ENCODE measurements at places on chromosomes 12 and 14. TPM values are rescaled to one million over a fixed set of nuclear protein-coding genes. Genes with fewer than 3 reads are reported as not detected.

- H3K27ac ChIP-seq: no peak overlapping the region
- DNase-seq: no peak
- H3K4me3 ChIP-seq: no peak overlapping the region
- no peaks in the 10 kb centered on the region for H3K4me1 ChIP-seq
- H3K36me3 ChIP-seq: no peaks in the 10 kb centered on the region
- no peaks in the 10 kb centered on the region for H3K27me3 ChIP-seq
Observed at GRCh38 chr12:123421314-123421713, 15.2 kb downstream of the RILPL2 start.

The CCNK gene
- total RNA-seq: 18.0 TPM

GRCh38 chr14:92134456-92134855 is 12.7 kb downstream of the CPSF2 start:
- H3K27ac ChIP-seq: no peak overlapping the region
- H3K4me3 ChIP-seq: no peak overlapping the region
- H3K27me3 ChIP-seq: no peaks in the 10 kb centered on the region
- H3K36me3 ChIP-seq: peaks cover 22% of the 10 kb centered on the region
- no peak for DNase-seq

The HOXC5 gene
- 1.1 TPM for total RNA-seq

DNA sequence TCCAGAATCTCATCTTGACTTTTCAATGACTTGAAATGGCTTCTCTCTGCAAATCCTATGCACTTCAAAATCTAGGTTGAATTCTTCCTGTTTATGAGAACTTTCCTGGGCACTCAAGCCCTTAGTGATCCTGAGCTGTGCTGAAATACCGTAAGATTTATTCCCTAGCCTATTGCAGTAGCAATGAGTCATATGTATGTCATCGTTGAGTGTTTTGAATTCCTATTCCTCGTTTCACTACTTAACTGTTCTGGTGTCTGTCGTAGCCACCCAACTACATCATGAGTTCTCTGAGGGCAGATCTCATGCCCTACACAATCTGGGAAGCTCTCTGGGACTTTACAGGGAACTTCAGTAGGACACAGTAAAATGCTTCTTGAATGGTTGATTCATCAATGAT is 190.8 kb upstream of the TMEM132C start:
- no peak for DNase-seq
- no peak overlapping the region for H3K4me3 ChIP-seq
- H3K27ac ChIP-seq: no peak overlapping the region
- H3K36me3 ChIP-seq: no peaks in the 10 kb centered on the region

The LRP1 gene
- total RNA-seq: 82.7 TPM

The AICDA gene
- 0.40 TPM for total RNA-seq

DNA sequence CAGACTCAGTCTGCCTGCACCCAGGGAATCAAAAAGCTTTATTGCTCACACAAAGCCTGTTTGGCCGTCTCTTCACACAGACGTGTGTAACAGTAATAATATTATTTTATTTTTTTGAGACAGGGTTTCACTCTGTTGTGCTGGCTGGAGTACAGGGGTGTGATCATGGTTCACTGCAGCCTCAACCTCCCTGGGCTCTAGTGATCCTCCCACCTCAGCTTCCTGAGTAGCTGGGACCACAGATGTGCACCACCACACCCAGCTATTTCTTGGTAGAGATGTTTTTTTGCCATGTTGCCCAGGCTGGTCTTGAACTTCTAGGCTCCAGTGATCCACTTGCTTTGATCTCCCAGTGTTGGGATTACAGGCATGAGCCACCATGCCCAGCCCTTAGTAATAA is 88.4 kb upstream of the DCD start:
- no peaks in the 10 kb centered on the region for H3K27me3 ChIP-seq
- H3K4me1 ChIP-seq: no peaks in the 10 kb centered on the region
- no peaks in the 10 kb centered on the region for H3K36me3 ChIP-seq
- DNase-seq: no peak
- no peak overlapping the region for H3K27ac ChIP-seq

DNA sequence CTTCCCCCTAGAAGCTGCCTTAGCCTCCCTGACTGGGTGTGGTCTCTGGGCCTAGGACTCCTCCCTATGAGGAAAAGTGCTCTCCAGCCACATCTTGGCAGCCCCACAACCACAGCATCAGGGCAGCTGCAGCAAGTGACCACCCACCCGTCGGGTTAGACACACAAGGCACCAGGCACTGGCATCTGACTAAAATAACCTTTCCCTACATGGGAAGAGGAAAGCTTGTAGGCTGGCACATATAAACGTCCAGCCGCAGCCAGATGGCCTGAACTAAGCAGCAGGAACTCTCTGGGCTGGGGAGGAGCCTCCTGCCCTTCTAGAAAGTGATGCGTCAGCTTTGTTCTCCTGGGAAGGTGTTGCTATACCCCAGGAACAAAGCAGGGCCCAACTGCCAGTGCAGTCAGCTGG is 328.7 kb downstream of the DPF3 start:
- H3K27me3 ChIP-seq: peaks cover 5% of the 10 kb centered on the region
- H3K4me1 ChIP-seq: peaks cover 42% of the 10 kb centered on the region
- peak; percentile 81 for DNase-seq
- H3K27ac ChIP-seq: peak overlapping the region; percentile 83

GRCh38 chr14:99947695-99948094 is 117.5 kb upstream of the EVL start:
- no peaks in the 10 kb centered on the region for H3K36me3 ChIP-seq
- peaks cover 17% of the 10 kb centered on the region for H3K4me1 ChIP-seq
- no peak overlapping the region for H3K27ac ChIP-seq
- DNase-seq: no peak

DNA sequence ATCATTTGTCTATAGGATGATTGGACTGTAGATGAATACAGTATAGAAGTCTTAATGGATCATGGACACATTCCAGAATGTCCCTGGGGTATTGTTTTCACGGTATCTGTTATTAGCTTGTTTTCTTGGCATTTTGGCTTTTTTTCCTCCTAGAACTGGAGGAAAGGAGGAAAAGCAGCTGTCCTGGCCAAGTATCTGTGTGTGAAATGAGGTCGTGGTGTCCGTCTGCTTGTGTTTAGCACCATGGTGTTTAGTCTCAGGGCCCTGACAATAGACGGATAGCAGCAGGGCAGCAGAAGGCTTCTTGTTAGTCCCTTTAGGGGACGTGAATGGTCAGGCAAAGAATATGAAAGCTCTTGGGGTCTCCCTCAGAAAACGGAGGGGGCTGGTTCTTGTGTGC is 21.2 kb downstream of the FGF6 start:
- no peak overlapping the region for H3K4me3 ChIP-seq
- no peak overlapping the region for H3K27ac ChIP-seq
- H3K36me3 ChIP-seq: no peaks in the 10 kb centered on the region

GRCh38 chr12:10708862-10709261 is 14.3 kb downstream of the YBX3 start:
- no peaks in the 10 kb centered on the region for H3K4me1 ChIP-seq
- DNase-seq: peak; percentile 42
- peak overlapping the region; percentile 63 for H3K27ac ChIP-seq
- H3K27me3 ChIP-seq: no peaks in the 10 kb centered on the region

GRCh38 chr14:22026527-22026926 is 352.9 kb upstream of the OR4E1 start:
- no peak overlapping the region for H3K27ac ChIP-seq
- H3K36me3 ChIP-seq: no peaks in the 10 kb centered on the region
- no peaks in the 10 kb centered on the region for H3K4me1 ChIP-seq
- H3K4me3 ChIP-seq: no peak overlapping the region
- DNase-seq: no peak

The ACSM4 gene
- not detected for total RNA-seq

The SRRM4 gene
- 0.13 TPM for total RNA-seq

GRCh38 chr12:27176765-27177164 is 67.3 kb upstream of the STK38L start:
- DNase-seq: no peak
- H3K4me1 ChIP-seq: no peaks in the 10 kb centered on the region
- H3K27me3 ChIP-seq: no peaks in the 10 kb centered on the region
- H3K27ac ChIP-seq: no peak overlapping the region
- no peak overlapping the region for H3K4me3 ChIP-seq

DNA sequence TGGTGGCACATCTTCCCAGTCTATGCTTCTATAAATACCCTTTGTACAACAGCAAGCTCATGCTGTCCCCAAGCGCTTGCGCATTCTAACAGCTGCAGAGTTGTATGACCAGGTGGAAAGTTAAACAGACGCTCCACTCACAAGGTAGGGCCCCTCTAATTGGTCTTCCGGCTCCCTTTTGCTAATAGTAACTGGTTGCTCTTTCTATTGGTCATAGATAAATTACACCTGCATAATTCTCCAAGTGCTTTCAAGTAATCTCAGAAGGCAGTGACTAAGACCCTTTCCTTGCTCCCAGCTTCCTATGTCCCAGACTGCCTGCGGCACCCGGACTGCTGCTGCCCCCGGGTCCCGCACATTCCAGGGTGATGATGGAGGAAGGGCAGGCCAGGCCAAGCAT is 6.1 kb upstream of the TSPAN9 start:
- H3K4me1 ChIP-seq: peaks cover 17% of the 10 kb centered on the region
- no peaks in the 10 kb centered on the region for H3K36me3 ChIP-seq
- H3K4me3 ChIP-seq: no peak overlapping the region
- no peak for DNase-seq
- no peak overlapping the region for H3K27ac ChIP-seq
- H3K27me3 ChIP-seq: peaks cover 20% of the 10 kb centered on the region

The KRT4 gene
- total RNA-seq: 0.04 TPM

- peaks cover 13% of the 10 kb centered on the region for H3K4me1 ChIP-seq
- H3K27me3 ChIP-seq: no peaks in the 10 kb centered on the region
- DNase-seq: peak; percentile 61
- no peak overlapping the region for H3K4me3 ChIP-seq
Observed at GRCh38 chr12:103626498-103626897, 39.4 kb downstream of the STAB2 start.

DNA sequence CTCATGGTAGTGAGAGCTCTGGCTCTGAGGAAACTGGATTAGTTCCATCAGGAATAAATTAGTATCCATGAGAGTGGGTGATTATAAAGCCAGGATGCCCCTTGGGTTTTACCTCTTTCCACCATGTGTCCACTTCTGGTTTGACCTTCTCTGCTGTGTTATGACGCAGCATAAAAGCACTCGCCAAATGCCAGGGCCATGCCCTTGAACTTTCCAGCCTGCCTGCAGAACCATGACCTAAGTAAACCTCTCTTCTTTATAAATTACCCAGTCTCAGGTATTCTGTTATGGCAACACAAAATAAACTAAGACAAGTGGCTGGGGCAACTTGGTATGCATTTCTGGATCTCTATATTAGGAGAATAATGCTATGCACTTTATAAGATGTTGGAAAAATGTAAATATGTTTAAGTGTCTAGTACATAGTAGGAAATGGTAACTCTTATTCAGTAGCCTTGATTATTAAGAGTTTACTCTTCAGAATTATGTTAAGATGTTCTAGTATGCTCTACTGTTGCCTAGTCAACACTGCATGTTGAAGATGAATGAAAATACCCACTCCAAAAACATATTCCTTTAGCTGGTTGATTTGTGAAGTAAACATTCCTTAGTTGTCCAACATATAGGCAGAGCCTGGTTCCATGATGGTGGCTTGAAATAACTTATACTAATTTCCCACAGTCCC is 455.6 kb upstream of the TMPO start:
- no peak overlapping the region for H3K27ac ChIP-seq
- no peaks in the 10 kb centered on the region for H3K36me3 ChIP-seq
- DNase-seq: no peak

DNA sequence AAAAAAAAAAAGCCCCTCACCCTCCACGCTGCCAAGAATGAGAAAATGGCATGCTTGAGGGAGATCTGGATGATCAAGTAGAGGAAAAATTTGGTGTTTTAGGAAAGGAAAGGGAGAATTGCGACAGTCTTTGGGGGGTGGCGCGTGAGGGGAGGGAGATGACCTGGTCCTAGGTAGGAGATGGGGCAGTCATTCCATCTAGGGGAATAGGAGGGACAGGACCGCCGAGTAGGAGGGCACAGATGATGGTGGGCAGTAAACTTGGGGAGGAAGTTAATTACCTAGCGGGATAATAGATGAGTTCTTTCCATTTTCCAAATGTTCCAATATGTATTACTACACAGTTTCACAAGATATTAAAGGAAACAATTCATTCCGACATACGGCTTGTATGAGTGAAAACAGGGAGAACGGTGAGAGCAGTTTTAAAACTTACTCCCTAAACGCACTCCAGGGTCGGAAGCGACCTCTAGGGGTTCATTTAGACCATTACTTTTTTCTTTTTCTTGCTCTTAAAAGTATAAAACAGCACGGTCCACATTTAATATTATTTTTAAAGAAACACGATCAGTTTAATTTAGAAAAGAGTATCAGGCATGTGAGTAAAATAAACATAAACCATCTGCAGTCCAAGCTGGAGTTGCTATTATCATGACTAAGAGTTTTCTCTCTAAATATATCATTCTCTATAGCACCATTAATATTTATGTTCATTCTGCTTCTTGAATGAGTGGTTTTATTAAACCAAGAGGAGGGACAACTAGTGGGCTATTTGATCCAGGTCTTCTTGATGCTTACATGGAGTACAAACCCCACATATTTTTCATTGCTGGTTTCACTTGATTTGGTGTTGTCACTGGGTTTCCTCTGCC is 3.0 kb upstream of the FNTB start:
- DNase-seq: peak; percentile 74
- no peaks in the 10 kb centered on the region for H3K36me3 ChIP-seq
- H3K4me1 ChIP-seq: peaks cover 9% of the 10 kb centered on the region

DNA sequence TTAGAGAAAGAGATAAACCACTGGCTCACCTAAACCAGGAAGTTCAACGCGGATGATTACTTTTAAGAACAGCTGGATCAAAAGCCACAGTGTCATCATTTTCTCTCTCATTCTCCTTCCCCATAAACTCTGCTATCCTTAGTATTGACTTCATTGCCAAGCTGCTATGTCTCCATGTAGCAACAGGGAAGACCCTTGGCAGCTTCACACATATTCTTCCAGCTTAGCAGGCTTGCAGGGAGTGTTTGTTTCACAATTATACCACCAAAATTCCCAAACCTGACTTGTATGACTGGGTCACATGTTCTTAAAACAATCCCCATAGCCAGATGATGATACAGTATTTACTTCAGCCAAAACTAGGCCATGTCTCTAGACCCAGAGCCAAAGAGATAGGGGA is 235.5 kb downstream of the PAWR start:
- peak; percentile 12 for DNase-seq
- H3K36me3 ChIP-seq: no peaks in the 10 kb centered on the region
- H3K4me1 ChIP-seq: peaks cover 4% of the 10 kb centered on the region

DNA sequence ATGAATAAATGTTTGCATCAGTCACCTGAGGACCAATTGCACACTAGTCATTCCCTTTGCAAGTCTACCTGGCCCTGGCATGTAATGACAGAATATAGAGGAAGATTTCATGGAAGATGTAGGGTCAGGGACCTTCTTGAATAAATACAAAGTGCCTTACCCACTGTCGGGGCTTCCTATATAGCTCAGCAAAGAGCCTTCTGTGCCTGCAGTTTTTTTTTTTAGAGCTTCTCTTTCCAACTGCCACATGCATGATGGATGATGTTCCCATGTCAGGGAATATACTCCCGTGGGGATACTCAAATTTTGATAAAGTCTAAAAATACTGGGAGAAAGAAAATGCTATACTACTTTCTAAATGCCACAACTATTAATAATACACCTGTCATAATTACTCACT is 176.7 kb downstream of the ADCK1 start:
- H3K27me3 ChIP-seq: peaks cover 24% of the 10 kb centered on the region
- H3K4me3 ChIP-seq: no peak overlapping the region
- no peaks in the 10 kb centered on the region for H3K36me3 ChIP-seq
- peaks cover 8% of the 10 kb centered on the region for H3K4me1 ChIP-seq
- H3K27ac ChIP-seq: no peak overlapping the region
- DNase-seq: no peak

Measured in muscle of leg (tissue), 16 donors.